ENCODE measurements at places on chromosomes 5 and 9. TPM values are rescaled to one million over a fixed set of nuclear protein-coding genes. Genes with fewer than 3 reads are reported as not detected.

PIP5KL1 gene
- total RNA-seq: 10.3 TPM

DNA sequence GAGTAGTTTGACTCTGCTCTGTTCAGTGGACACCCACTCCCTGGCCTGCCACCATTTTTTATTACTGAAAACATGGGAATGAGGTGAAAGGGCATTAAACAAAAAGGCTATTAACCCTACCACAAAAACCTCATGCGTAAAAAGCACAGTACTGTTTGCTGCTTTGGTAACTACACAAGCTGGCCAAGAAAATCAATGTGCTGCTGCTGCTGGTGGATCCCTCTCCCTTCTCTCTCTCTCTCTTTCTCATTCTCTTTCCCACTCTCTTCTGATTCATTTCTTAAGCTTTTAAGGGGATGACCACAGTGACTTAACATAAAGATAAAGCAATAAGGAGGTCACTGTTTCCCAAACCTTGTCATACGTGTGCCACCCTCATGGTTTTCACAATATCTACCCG, 183.2 kb upstream of the TBC1D2 start:
- no peak for DNase-seq

GRCh38 chr5:151592855-151593408, 1.8 kb upstream of the FAT2 start:
- no peak for DNase-seq

- DNase-seq: no peak
Observed at GRCh38 chr5:96023518-96023917, 61.9 kb upstream of the ELL2 start.

GRCh38 chr5:118984602-118985001, 3.7 kb downstream of the DTWD2 start:
- no peak for DNase-seq

DNA sequence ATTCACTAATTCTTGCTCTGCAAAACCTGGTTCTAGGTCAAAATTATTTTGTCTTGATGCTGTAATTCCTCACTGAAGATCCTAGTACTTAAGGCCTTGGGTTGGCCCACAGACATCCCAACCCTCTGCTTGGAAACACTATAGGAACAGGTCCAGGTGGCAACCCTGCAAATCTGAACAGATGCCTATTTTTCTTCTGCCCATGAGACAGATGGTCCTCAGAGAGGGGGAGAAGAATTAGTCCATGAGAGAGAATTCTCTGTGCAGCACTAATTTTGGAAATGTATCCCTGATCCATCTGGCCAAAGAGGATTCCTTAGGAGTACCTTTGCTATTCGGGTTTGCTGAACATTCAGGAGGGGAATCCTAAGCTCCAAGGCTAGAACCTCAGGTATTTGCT, 156.3 kb downstream of the ELAVL2 start:
- DNase-seq: no peak
